H1 (cell line): ENCODE measurements at places on chromosomes 6 and 20. TPM values are rescaled to one million over a fixed set of nuclear protein-coding genes. Genes with fewer than 3 reads are reported as not detected.

Gene LGSN
- total RNA-seq: 0.19 TPM in 1 of 2 replicates, not detected in the other

Gene ELOVL5
- total RNA-seq: 151 and 156 TPM in 2 replicates

GRCh38 chr20:49935746-49936152, 448 bp upstream of the RNF114 start:
- no peak for DNase-seq

GRCh38 chr6:12911427-12911826, 194.9 kb downstream of the PHACTR1 start:
- no peak for DNase-seq

Gene PANK2
- total RNA-seq: 57.5 and 62.0 TPM in 2 replicates

- DNase-seq: no peak
These were observed 82.7 kb downstream of the CFAP61 start for GRCh38 chr20:20134941-20135575.

DNA sequence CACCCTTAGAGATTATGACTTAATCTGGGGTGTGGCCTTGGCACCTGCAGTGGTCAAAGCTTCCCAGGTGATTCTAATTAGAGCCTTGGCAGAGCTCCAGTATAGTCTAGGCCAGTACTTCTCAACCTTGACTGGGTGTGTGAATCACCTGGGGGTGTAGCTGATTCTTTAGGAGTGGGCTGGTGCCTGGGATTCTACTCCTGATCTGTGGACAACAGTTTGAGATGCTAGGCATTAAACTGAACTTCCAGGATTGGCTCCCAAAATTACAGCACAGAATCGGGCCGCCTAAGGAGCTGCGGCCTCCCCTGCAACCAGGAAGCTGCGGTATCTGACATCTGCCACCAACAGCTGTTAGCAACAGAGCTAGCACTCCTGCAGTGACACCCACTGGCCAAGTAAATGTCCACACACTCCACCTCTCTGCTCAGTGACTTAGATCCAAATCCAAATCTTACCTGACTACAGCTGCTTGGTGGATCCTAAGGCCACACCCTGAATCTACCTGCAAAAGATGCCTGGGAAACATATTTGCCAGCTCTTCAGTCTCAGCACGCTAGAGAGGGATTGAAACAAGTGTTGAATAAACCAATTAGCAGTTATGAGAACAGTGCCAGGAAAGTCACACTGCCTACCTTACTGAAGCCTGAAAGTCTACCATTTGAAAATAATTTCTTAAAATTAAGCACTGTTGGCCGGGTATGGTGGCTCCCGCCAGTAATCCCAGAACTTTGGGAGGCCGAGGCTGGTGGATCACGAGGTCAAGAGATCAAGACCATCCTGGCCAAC, 126.7 kb downstream of the UNC5CL start:
- no peak for DNase-seq

DNA sequence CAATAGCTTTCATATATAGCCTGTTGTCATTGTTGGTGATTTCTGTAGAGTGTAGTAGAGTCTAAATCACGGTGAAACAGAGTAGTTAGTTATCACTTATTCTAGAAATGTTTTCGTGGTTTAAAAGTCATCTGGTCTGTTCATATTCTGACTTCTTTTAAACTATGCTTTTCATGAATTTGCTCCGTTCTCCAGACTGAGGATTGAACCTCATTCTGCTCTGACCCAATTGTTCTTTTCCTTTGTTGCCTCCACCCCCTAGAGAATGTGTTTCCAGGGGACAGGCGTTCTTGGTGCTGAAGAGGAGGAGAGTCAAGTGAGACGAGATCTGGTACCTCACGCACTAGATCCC, 748 bp upstream of the ZNF292 start:
- no peak for DNase-seq

- DNase-seq: no peak
These were observed 109.0 kb downstream of the HFE start for GRCh38 chr6:26195924-26196845.

GRCh38 chr20:50482396-50482981, 27.7 kb upstream of the PTPN1 start:
- DNase-seq: no peak

- DNase-seq: no peak
These were observed 34.7 kb downstream of the EZR start for GRCh38 chr6:158784505-158784904.

Gene GRM4
- total RNA-seq: 18.7 and 21.5 TPM in 2 replicates

DNA sequence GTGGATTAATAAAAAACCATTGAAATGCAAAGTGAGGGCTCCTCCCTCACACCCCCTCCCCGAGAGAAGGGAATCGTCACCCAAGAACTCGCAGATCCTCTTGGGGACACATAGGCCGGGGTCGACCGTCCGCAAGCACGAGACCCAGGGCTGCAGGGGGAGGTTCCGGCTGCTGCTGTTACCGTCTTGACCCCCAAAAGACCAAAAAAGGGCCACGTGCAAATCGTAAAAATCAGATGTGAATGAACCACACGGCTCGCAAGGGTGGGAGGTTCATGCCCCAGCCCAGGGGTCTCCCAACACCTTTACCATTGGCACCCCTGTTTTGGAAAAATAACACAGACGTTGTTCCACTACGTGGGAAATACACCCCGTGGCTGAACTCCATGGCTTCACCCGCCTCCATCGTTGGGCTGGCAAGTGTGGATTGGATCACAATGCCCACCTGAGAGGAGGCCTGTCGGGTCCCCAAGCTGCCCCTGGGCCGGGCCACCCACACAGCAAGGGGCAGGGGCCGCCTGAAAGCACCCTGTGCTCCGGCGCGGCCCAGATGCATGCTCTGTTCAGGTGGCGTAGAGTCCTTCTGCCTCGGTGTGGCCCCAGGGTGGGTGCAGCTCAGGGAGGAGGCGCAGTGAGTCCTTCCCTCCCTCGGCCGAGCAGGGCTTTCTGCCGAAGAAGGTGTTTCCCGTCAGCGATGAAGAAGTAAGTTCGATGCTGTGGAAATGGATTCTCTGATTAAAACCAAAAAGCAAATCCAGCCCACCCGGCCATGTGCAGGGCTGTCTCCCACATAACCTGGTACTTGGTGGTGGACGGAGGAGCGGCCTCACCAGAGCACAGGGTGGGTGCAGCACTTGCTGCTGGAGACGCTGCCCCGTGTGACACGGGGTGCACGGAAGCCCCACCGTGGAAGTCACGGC, 85.0 kb downstream of the YTHDF1 start:
- DNase-seq: no peak

GRCh38 chr6:142223938-142224337, 76.9 kb downstream of the VTA1 start:
- no peak for DNase-seq

Gene PARD6B
- total RNA-seq: 27.3 and 34.1 TPM in 2 replicates

Gene LCA5
- 3.6 TPM in 2 replicates for total RNA-seq

- no peak for DNase-seq
These were observed 253.8 kb upstream of the RIN2 start for GRCh38 chr20:19504251-19504650.

GRCh38 chr6:169536446-169537170, 165.2 kb downstream of the WDR27 start:
- DNase-seq: no peak

GRCh38 chr20:59751075-59751711, 146.9 kb downstream of the PHACTR3 start:
- peak; percentile 23 for DNase-seq

GRCh38 chr6:149843051-149843633, 21.0 kb downstream of the LRP11 start:
- DNase-seq: no peak
